ENCODE measurements at places on chromosomes 2 and 18.

DNA sequence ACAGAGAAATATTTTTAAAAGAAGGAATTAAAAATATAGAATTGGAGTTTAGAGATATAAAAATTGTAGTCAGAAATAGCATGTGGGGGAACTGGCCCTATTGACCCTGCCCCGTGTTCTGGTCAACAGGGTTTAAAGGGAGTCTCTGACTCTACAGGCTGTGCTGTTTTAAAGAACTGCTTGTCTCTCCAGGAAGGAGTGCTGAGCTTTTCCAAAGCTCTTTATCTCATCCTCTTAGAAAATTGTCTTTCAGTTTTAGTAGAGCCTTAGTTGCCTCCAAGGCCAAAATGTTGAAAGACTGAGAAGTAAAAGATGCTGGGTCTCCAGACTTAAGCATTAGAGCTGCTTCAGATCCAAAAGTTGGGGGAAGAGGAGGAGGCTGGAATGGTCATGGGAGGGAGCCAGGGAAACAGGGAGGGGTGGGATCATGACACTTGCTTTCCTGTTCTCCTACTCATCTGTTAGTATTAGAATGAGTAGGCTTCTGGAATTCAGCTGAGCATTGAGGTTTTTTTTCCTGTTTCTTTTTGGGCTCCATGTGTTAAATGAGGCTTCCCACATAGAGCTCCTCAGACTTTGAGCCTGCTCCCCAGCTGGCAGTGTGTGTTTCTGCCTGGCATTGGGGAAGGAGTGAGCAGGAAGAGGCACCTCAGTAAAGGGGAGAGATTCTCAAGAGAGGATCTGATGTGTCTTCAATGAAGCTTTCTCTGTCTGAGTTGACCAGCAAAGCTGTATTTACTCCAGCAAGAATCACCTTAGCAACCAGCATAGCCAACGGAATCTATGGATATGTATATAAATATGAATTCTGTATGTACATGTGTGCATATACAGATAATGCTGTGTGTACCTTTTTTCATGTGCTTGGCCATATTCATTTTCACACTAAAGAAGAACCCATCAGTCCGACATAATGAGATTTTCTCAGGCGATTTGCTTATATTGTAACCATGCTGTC, 186.8 kb upstream of the FBXO11 start:
- peak; percentile 43 for DNase-seq

DNA sequence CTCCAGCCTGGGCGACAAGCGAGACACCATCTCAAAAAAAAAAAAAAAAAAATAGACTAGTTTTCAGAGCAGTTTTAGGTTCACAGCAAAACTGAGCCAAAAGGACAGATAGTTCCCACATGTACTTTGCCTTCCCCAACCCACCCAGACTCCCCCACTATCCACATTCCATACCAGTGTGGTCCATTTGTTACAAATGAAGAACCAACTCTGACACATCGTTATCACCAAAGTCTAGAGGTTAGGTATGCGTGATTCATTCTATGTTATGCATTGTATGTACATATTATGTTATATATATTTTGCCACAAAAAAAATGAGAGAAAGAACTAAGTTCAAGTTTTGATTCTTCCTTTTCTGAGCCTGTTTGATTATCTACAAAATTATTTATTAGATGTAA, 3.5 kb downstream of the DUSP11 start:
- peak; percentile 56 for DNase-seq

DNA sequence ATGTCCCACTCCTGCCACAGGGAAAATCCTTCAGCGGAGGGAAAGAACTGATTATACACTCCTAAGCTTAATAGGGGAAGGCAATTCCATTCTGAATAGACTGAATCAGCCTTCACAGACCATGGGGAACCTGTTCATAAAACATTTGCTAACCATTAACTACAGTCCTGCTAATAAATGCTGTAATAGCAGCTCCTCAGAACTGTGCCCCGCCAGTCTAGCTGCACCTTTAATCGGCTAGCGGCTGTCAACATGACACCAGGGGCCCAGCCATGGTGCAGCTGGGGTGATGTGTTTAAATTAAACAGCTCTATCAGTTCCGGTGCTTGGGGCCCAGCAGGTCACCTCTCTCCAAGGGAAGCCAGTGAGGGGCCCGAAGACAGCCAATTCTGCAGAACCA, 77.8 kb downstream of the GALNT14 start:
- DNase-seq: no peak

DNA sequence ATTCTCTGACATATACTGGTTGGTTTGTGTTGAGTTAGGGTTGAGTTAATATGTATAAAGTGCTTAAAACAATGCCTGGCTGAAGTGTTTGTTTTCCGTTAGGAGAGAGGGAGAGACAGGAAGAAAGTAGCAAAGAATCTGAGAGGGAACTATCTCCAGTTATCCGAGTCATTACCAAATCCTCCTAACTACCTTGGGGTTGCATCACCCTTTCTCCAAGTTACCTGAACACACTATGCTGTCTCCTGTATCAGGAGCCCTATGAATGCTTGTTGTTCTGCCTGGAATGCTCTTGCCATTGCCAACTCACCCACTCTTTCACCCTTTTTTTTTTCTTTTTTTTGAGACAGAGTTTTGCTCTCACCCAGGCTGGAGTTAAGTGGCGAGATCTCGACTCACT, 47.9 kb upstream of the ITGAV start:
- DNase-seq: no peak

DNA sequence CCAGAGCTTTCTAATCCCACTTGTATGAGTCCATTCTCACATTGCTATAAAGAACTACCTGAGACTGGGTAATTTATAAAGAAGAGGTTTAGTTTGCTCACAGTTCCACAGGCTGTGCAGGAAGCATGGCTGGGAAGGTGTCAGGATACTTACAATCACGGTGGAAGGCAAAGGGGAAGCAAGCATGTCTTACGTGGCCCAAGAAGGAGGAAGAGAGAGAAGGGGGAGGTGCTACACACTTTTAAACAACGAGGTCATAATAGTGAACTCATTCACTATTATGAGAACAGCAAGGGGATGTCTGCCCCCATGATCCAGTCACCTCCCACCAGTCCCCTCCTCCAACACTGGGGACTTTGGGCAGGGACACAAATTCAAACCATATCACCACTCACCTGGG, 67.8 kb downstream of the TTC32 start:
- DNase-seq: no peak
